Activated T-cell treated with anti-CD3 and anti-CD28 coated beads for 4 hours (primary cell): ENCODE measurements at places on chromosomes 4 and X.

DNA sequence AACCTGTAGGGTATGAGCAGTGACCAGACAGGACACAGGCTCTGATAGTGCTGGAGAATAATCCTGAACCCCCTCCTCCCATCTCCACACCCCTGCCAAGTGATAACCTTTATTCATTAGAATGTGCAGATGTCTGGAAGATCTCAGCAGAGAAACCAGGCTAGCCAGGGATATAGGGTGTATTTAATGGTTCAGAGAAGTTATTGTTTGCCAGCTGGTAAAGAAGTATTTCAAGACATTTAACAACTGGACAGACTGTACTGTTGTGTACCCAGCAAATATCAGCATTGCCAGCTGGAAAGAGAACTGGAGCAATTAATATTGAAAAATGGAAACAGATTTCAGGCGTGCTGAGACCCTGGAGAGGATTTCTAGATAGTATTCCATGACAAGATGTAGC lies 94.5 kb downstream of the RASGEF1B start:
- DNase-seq, result no peak

DNA sequence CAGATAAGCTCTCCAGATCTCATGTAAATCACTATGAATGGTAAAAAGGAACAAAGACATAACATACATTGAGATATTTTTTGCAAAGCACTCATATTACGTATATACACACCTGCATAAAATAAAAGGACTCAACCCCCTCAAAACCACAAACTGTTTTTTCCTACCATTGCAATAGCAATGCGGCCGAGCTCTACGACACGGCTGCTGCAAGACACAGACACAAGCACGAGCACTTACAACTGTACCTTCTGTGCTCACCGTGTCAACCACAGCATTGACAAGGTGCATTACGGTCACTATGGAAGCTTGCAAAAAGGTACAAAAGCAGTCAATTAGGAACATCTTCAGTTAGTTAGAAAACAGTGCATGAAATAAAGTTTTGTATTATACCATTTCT lies 37.1 kb upstream of the MTNR1A start:
- DNase-seq, result no peak

DNA sequence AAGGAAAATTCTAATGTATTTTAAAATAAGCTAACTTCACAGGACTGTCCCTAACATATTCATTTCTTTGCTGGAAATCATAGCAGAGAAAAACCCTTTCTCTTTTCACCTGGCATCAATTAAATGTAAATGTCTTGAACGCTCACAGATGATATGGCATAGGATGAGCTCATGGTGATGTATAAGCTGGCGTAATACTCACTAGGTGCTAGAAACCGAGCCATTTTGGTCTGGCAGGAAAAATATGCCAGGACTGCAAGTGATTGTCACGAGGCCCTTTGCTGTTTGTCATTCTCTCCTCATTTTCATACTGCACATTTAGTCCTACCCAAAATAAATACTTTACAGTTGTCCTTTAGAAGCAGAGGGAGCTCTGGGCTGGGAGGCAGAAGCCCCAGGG lies 222.7 kb upstream of the LNX1 start:
- DNase-seq, result no peak

GRCh38 chr4:123443401-123444289 lies 47.0 kb downstream of the SPRY1 start:
- DNase-seq, result no peak

GRCh38 chr4:88275516-88275915 lies 8.8 kb downstream of the PPM1K start:
- DNase-seq, result no peak

DNA sequence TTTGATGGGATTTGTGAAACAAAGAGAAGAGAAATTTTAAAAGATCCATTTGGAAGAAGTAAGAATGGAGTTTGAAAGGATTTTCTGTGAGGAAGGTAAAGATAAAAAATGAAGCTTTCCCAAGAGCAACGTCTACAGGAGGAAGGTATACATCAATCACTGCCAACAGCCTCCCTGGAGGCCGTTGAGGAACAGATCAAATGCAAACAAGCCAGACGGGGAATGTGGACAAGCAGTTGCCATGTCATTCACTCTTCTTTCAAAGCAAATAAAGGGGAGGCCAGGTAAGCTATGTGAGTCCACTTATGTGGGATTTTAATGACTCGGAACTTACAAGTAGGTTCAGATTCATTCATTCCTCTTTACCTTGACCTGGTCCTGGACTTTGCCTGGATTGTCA lies 1020.5 kb upstream of the AGA start:
- DNase-seq, result no peak

DNA sequence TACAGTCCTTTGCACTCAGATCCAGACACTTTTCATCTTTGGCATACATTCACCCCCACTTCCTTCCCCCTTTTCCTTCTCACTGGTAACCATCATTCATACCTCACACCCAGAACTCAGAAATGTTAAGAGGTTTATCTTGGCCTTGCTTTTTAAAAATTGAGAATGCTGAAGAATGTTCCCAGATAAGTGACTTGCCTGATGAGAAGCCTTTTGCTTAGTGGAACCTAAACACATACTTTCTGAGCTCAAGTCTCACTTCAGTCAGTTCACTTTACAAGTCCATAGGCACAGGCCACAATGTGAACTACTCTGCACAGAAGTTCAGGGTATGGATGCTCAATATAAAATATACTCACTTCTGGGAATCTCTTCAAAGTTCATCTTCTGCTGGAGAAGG lies 129.4 kb downstream of the GRIA3 start:
- no peak for DNase-seq

DNA sequence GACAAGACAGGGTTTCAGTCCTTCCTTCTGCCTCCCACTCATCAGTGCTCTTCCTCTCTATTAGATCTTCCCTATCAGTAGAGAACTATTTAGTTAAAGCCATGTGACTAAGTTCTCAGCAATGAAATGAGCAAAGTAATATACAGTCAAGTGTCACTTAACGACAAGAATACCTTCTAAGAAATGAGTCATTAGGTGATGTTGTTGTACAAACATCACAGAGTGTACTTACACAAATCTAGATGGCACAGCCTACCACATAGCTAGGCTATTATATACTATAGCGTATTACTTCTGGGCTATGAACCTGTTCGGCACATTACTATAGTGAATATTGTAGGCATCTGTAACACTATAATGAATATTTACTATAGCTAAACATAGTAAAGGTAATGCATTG lies 71.3 kb downstream of the POU4F2 start:
- no peak for DNase-seq

- DNase-seq, result no peak
These were observed 28.6 kb downstream of the GPC3 start for GRCh38 chrX:133956570-133957340.
